Naive thymus-derived CD8-positive, alpha-beta T cell (primary cell): ENCODE measurements at places on chromosomes 1 and 21. TPM values are rescaled to one million over a fixed set of nuclear protein-coding genes. Genes with fewer than 3 reads are reported as not detected.

The RGS13 gene
- not detected for total RNA-seq

DNA sequence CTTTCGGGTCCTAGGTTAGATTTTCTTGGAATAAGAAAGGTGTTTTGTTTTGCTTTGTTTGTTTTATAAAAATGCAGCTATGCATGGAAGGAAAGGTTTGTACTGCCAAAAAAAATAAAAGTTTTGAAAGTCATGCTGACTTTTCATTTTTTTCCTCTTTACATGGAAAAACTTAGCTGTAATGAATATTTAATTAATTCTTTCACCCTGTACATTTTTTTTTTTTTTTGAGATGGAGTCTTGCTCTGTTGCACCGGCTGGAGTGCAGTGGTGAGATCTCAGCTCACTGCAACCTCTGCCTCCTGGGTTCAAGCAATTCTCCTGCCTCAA is 48.7 kb downstream of the NENF start:
- DNase-seq, result no peak

GRCh38 chr1:193406901-193407300 is 220.5 kb upstream of the B3GALT2 start:
- DNase-seq, result no peak

GRCh38 chr21:45876381-45877170 is 105.0 kb upstream of the COL6A1 start:
- no peak for DNase-seq

The NBPF4 gene
- not detected for total RNA-seq

GRCh38 chr1:29839726-29840125 is 603.4 kb downstream of the PTPRU start:
- DNase-seq, result no peak

DNA sequence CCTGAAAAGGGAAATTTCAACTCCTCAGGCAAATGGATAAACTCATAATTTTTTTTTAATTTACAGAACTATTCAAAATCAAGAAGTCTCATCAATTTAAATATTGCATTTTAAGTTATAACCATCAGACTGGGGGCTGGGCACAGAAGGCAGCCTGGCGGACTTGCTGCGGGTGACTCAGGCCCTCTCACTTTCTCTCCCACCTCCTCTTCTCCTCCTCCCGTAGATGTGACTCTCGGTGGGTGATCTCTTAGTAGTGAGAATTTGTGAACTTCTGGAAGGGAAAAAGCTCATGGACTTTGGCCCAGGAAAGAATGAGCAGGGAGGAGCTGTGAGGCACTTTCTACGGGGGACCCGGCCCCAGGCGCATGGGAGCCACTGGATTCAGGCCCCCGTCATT is 32.9 kb downstream of the CLIC6 start:
- DNase-seq, result no peak

The PAX7 gene
- total RNA-seq, result not detected
